NCI-H1417 treated with DMSO at 0.1 percent for 48 hours (cell line): ENCODE measurements at places on chromosomes 1 and 21.

DNA sequence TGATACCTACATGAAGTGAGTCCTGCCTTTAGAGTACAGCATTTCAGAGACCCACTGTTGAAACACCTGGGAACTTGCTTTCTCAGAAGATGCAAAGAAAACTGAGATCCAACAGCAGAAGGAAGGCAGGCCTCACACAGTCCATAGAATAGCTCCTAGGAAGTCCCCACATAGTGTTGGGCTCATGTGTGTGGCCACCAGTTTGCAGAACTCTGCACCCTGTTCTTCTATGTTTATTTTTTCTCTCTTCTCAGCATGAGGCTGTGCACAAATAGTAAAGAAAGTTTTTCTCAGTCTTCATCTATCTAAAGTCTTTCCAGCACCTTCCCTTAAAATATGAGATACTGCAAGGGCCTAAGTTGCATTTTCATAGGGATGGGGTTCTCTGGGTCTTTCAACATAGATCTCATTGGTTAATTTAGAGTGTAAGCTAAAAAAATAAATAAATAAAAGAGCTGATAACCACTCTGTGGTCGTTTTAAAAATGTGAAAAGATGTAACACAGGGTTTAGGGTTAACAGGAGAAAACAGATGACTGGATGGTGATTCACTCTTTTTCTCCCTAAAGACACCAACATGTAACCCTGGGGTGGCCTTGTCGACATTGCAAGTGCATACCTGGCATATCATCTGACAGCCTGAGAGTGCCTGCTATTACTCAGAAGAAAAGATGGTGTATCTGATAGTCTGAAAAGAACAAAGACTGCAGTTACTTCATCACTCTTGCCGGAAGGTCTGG is 94.6 kb downstream of the ZC3H11B start:
- no peak for DNase-seq

DNA sequence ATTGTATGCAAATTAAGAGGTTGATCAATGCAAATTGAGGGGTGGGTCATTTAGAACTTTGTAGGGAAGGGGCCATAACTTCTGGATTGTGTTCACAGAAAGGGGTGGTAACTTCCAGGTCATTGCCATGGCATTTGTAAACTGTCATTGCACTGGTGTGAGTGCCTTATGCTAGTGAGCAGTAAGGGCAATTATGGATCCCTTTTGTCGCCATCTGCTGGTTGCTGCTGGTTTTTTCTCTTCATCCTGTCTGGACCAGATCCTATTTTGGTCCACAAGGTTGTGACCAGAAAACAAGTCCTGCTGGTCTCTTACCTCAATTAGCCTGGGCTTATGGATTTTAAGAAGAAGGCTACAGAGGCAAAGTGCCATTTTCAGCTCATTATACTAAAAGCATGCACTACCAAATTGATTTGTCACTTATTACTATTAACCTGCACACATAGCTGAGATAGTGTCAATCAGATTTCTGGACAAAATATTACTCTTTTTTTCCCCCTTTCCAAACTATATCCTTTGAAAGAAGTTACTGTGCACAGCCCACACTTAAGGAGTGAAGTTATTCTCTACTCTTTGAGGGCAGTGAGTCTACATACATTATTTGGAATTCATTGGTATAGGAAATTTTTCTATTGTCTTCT is 196.2 kb downstream of the ZC3H11B start:
- DNase-seq: no peak

- DNase-seq: no peak
Measured at GRCh38 chr1:103945774-103946173, 196.1 kb downstream of the AMY1C start.

- DNase-seq: no peak
Measured at GRCh38 chr21:14376854-14377253, 6.1 kb downstream of the HSPA13 start.

DNA sequence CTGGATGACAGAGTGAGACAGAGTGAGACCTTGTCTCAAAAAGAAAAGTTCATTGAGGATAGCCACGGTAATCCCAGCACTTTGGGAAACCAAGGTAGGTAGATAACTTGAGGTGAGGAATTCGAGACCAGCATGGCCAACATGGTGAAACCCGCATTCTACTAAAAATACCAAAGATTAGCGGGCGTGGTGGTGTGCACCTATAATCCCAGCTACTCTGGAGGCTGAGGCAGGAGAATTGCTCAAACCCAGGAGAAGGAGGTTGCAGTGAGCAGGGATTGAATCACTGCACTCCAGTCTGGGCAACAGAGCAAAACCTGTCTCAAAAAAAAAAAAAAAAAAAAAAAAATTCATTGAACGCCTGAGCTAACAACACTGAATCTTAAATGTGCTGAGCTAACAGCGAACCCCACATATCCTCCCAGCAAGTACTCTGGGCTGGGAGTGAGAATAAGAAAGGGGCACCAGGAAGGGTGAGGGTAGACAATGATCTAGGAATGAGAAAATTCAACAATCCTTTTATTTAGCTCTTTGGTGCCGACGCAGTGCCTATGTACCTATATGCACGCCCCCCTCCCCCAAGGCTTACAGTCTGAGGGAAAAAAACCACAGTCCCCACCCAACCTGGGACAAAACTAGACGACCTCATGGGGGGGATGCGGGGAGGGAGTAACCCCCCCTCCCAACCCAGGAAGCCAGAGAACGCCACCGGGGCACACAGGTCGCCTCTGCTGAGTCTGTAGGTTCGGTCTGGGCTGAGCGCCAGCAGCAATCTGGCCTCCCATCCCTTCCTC is 1.4 kb upstream of the CACNA1S start:
- DNase-seq: no peak

DNA sequence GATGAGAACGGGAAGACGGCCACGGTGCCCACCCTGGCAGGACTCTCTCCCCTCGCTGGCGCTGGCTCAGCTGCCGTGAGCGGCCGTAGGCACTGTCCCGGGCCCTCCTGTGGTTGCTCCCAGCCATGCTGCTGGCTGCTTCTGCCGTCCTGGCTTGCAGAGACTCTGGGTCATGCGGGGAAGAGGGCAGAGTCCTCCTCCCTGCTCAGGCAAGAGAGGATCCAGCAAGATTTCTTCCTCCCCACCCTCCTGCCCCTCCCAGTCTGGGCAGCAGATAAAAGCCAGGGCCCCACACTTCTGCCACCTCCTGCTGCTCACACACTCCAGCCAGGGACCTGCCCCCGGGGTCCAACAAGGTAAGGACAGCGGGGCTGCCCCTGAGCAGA is 60.1 kb downstream of the AGPAT3 start:
- DNase-seq: no peak

GRCh38 chr1:220680085-220680687 is 10.0 kb upstream of the C1orf115 start:
- DNase-seq: peak; percentile 5

DNA sequence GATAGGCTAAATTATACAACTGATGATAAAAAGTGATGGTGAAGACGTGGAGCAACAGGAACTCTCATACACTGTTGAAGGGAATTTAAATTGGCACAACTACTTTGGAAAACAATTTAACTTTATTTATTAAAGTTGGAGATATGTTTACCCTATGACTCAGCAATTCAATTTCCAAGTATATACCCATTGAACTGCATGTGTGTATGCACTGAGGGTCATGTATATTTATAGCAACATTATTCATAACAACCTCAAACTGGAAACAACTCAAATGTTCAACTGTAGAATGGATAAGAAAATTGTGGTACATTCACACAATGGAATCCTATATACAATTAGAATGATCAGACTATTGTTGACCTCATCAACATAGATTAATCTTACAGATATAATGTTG is 16.5 kb upstream of the BCAS2 start:
- DNase-seq: no peak

GRCh38 chr1:229108598-229109201 is 162.2 kb upstream of the RAB4A start:
- DNase-seq: no peak

DNA sequence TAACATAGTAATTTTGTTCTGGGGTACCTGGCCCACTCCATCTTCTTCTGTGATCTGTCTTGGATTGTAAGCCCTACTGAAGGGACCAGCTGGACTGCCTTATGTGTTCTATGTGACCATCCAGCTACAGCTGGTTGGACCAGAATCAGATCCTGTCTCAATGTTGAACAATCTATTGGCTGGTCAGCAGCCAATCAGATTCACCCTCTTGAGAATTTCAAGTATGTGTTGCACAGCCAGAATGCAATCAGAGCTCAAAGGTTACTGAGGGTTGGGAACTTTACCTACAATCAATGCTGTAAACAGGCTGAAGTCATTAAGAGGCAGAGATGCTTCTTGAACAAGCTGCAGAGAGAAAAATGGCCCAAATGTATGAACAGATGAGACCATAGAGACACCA is 61.9 kb downstream of the KCNC4 start:
- no peak for DNase-seq

- DNase-seq: no peak
Measured at GRCh38 chr1:48851638-48852037, 74.9 kb upstream of the BEND5 start.

DNA sequence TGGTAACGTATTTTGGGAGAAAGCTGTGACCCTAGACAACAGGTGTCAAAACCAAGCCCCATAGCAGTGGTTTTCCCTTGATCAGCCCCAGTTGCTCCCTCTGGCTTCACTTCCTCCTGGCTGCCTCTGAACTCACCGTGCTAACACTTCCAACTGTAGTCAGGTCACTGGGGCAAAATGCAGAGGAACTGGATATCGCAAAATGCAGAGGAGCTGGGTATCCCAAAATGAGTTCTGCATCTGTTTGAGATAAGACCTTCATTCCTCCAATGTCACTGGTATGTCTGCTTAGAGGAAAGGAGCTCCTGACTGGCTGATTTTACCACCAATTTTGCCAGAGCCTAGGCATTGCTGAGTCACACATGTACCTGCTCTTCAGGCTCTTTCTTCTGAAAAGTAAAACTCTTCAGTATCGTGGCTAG is 19.6 kb upstream of the TACSTD2 start:
- no peak for DNase-seq

DNA sequence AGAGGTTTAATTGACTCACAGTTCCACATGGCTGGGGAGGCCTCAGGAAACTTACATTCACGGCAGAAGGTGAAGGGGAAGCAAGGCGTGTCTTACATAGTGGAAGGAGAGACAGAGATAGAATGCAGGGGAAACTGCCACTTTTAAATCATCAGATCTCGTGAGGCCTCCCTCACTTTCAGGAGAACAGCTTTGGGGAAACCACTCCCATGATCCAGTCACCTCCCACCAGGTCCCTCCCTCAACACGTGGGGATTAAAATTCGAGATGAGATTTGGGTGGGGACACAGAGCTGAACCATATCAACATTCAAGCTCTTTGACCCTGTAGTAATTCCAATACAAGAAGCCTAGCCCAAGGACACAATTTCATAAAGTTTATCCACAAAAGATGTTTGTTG is 13.7 kb downstream of the PIGP start:
- DNase-seq: no peak

DNA sequence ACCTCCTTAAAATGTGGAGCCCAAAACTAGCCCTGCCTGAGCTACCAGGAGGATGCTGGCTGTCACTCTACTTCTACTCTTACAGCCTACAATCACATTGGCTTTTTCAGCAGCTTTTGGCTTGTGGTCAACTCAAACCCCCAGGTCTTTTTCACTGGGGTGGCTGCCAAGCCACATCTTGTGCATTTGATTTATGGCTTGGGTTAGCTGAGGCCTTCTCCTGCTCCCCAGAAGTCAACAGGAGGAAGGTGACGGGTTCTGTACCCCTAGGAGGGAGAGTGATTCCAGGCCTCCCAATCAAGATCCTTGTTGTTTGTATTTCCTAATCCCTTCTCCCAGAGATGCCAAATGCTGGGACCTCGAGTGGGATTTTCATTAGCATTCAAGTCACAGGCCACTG is 124.3 kb downstream of the LACTBL1 start:
- no peak for DNase-seq

DNA sequence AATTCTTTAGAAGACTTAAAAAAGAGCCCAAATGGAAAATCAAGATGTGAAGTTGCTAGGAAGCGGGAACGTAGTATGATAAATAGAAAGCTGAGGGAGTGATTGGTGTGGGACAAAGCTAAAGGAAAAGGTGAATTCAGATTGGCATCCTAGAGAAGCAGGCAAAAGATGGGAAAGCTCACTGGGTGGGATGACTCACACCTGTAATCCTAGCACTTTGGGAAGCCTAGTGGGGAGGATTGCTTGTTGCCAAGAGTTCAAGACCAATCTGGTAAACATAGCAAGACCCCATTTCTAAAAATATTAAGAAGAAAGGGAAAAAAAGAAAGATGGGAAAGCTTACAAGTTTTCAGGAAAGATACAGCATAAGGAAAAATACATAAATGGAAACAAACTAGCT is 1.8 kb downstream of the MRPS21 start:
- no peak for DNase-seq

- DNase-seq: no peak
Measured at GRCh38 chr1:181091309-181092040, 3.0 kb downstream of the IER5 start.

GRCh38 chr1:25817840-25818501 is 1.8 kb upstream of the MTFR1L start:
- no peak for DNase-seq

DNA sequence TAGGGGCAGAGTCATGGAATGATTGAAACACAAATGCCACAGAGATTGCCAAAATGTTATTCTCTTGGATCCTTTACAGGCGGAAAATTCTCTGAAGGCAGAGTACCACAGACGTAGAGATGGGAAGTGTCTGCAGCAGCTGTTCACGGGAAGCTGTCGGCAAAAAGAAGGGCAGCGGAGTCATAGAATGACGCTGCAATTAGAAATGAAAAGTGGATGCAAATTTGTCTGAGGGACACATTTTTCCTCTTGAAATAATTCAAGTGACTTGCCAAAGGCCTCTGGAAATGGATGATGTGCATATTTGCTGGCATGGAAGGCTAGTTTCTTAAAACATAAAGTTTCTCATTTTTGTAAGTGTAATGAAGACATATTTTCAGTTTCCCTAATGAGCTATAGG is 77.5 kb upstream of the PLD5 start:
- DNase-seq: no peak

DNA sequence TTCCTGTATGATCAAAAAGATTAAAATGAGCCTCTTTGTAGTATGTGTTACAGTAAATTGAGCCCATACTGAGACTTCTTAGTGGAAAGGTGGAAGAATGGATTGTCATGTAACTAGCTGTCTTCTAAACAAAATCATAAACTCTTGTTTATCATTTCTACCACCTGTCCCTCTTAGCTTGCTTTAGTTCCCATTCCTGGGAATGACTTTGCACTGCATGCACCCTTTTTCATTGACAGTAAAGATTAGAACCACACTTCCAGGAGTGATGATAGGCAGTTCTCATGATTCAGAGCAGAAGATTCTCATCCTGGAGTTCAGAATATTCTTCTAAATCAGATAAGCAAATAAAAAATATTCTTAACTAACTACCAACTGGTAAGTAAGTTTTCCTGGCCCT is 28.0 kb downstream of the DENND2D start:
- no peak for DNase-seq

GRCh38 chr1:227317523-227318015 is 723 bp downstream of the CDC42BPA start:
- no peak for DNase-seq

DNA sequence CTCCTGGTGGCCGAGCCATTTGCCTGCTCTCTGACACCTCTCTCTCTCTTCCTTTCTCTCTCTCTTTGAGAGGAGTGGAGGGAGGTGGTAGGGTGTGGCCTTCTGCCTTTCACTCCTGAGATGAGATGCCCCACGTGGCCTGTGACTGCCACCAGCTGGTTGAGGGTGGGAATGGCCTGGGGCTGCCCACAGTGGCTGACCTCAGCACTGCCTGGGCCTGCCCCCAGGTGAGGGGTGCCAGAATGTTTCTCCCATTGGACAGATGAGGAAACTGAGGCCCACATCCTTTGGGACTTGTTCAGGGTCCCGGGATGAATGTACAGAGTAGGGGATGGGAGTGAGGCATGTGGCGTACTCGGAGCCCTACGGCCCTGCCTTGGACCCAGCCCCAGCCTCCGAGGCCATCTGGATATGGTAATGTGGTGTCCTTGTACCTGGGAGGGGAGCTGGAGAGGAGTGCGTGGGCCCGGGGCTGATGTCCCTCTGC is 12.7 kb upstream of the C1orf167 start:
- DNase-seq: no peak
